ENCODE measurements at places on chromosomes 1 and 21.

GRCh38 chr1:147214325-147214724 is 10.8 kb downstream of the FMO5 start:
- DNase-seq, result no peak

DNA sequence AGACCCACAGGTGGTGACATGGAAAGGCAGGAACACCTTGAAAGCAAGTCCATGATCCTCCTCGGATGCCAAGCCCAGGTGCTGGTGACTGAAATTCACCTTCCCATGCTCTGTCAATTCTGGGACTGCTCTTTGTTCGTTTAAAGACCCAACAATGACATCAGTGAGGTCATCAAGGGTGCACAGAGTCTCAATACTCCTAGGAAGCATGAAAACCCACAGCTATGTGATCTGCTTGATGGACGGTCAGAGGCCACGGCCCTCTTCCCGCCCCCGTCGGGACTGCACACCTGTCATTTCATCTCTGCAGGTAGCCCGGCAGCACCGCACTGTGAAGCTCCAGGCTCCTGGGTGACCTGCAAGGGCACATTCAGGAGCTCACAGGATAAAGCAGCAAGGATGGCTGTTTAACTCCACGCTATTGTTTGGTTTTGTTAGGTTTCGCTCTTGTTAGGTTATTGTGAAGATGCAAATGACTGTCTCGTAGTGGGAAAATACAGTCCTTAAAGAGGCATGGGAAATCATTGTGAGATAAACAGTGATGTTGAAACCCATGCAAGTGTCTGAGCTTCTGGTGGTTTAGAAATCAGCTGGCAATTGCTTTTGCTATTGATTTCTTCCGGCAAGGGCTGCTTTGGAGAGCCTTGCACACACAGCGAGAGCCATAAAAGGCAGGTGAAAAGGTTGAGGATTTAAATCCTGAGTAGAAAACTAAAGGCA is 124.8 kb upstream of the AJAP1 start:
- DNase-seq, result no peak

- DNase-seq, result no peak
Measured at GRCh38 chr1:89702520-89703045, 69.7 kb downstream of the LRRC8C start.

DNA sequence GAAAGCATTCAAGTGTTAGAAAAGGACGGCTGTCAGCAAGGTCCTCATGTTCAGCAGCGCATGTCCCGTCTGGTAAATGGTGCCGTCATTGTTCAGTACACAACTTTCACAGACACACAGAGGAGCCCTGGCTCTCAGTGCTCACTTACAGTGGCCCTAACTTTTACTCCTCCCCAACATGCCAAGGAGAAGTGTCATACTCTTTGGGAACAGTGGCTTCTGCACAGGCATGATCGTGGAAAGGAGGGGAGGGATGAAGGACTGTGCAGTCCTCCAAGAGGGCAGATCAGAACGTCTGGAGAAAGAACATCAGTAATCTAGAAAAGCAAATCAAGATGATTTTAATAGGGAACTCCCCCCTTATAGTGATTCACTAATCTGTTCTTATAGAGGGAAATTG is 3.8 kb upstream of the GRHL3 start:
- DNase-seq, result no peak

GRCh38 chr1:118322331-118322730 is 137.3 kb upstream of the SPAG17 start:
- no peak for DNase-seq

DNA sequence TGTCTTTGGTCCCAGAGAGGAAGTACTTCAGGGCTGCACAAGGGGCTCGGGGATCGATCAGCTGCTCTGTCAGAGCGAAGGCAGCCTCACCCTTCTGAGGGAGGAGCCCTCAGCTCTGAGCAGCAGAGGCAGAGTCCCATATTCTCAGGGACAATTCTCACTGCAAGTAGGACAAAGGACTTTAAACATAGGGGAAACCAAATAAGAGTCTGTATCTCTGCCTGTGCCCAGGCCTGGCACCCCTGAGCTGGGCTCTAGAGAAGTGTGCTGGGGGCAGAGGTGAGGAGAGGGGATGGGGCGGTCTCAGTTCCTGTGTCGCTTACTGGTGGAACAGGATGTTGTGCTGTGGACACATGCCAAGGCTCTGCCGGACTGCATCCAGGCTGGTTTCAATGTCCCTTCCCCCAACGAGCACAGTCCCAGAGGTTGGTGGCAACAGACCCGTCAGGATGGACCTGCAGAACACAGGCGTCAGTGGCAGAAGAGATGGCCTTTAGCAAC is 76.6 kb downstream of the ABCA4 start:
- no peak for DNase-seq

GRCh38 chr1:167082511-167083027 is 7.6 kb downstream of the GPA33 start:
- no peak for DNase-seq

GRCh38 chr1:119090250-119090649 is 50.2 kb downstream of the WARS2 start:
- no peak for DNase-seq

DNA sequence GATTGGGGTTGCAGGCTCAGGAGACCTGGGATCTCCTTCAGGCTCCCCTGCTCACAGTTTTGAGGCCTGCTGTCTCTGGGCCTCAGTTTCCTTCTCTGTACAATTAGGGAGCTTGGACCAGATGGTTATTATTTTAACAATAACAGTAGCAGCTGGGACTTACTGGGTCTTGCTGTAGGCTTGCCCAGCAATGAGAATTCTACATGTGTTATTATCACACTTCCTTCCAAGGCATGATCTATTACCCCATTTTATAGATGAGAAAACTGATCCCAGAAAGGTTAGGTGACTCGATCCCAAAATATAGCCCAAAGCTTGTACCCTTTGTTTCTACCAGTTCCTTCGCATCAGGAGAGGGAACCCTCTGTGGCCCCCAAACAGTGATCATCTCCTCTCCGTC is 153.8 kb downstream of the PTPRU start:
- no peak for DNase-seq

Measured in NCI-H1105 (cell line).